Esophagus squamous epithelium (tissue), 5 donors: ENCODE measurements at places on chromosomes 6 and 20.
A peak's percentile ranks its signal among the peaks of the same experiment; 100 is the strongest.

DNA sequence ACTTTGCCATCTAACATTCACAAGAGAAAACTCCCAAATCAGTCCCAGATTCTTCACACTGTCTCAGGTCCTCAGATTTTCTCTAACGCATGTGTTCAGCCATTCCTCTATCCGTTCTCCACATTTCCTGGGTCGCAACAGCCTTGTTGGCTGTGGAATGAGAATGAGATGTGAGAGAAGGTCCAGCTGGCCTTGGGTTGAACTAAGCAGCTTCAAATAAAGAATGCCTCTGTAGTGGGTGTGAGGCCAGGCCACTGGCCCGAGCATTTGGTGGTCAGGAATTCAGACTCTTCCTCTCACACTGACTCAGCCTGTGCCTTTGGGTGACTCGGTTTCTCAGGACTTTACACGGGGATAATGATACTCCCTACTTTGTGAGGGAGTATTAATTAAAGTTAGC, 73.8 kb upstream of the CCN6 start:
- H3K36me3 ChIP-seq, result no peaks in the 10 kb centered on the region
- no peak overlapping the region for H3K27ac ChIP-seq
- peaks cover 5% of the 10 kb centered on the region for H3K4me1 ChIP-seq

DNA sequence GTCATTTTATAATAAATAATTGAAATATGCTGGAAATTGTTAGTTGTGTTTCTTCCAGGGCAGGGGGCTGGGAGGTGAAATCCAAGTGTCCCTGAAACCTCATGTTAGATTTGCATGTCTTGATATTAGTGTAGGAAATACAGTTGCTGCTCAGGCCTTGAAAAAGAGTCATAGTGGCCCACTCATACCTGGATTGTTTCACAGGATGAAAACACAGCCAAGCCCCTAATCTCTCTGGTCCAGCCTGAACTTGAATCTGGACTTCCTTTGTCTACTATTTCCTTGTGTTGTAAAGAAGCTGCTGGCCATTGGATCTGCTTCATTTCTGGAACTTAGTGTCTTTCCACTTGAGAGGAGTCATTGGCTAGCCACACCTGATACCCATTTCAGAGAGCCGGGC, 108.8 kb upstream of the JARID2 start:
- H3K36me3 ChIP-seq, result no peaks in the 10 kb centered on the region
- H3K27ac ChIP-seq, result no peak overlapping the region
- no peak for DNase-seq
- H3K4me3 ChIP-seq, result no peak overlapping the region

GRCh38 chr6:54810147-54810546, 36.4 kb upstream of the FAM83B start:
- no peak overlapping the region for H3K27ac ChIP-seq
- H3K27me3 ChIP-seq, result no peaks in the 10 kb centered on the region
- H3K4me1 ChIP-seq, result no peaks in the 10 kb centered on the region
- no peaks in the 10 kb centered on the region for H3K36me3 ChIP-seq
- no peak for DNase-seq
- H3K4me3 ChIP-seq, result no peak overlapping the region

- H3K27ac ChIP-seq, result no peak overlapping the region
- no peaks in the 10 kb centered on the region for H3K27me3 ChIP-seq
- no peaks in the 10 kb centered on the region for H3K4me1 ChIP-seq
- no peaks in the 10 kb centered on the region for H3K36me3 ChIP-seq
- DNase-seq, result no peak
Observed at GRCh38 chr6:81693266-81693665, 59.2 kb downstream of the TENT5A start.

GRCh38 chr6:144534180-144534579, 249.0 kb downstream of the UTRN start:
- no peak for DNase-seq
- H3K27me3 ChIP-seq, result no peaks in the 10 kb centered on the region
- H3K36me3 ChIP-seq, result no peaks in the 10 kb centered on the region
- H3K27ac ChIP-seq, result no peak overlapping the region
- no peak overlapping the region for H3K4me3 ChIP-seq

- H3K27me3 ChIP-seq, result no peaks in the 10 kb centered on the region
- DNase-seq, result no peak
- peaks cover 6% of the 10 kb centered on the region for H3K4me1 ChIP-seq
- H3K27ac ChIP-seq, result no peak overlapping the region
- H3K36me3 ChIP-seq, result no peaks in the 10 kb centered on the region
- no peak overlapping the region for H3K4me3 ChIP-seq
Observed at GRCh38 chr6:31090275-31090972, 22.0 kb downstream of the C6orf15 start.

DNA sequence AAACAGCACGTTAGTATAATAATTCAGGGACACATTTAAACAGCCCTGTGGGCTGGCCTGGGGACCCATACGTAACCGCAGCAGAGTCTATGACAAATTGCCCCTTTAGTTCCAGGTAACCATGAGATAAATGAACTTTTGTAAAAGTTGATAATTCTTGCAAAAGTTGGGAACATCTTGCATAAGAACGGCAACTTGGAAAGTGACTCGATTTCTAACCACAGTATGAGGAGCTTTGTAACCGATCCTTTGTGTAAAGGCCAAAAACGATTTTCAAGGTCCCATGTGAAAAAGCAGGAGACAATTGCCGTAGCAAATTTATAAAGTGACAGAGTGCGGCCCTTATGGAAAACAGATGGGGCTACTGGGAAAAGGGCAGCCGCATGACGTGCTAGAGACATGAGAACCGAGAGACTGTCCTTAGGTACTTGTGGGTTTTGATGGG, 81.6 kb downstream of the PSMG4 start:
- no peak overlapping the region for H3K4me3 ChIP-seq
- H3K36me3 ChIP-seq, result no peaks in the 10 kb centered on the region
- H3K27ac ChIP-seq, result peak overlapping the region; percentile 77
- no peaks in the 10 kb centered on the region for H3K27me3 ChIP-seq

DNA sequence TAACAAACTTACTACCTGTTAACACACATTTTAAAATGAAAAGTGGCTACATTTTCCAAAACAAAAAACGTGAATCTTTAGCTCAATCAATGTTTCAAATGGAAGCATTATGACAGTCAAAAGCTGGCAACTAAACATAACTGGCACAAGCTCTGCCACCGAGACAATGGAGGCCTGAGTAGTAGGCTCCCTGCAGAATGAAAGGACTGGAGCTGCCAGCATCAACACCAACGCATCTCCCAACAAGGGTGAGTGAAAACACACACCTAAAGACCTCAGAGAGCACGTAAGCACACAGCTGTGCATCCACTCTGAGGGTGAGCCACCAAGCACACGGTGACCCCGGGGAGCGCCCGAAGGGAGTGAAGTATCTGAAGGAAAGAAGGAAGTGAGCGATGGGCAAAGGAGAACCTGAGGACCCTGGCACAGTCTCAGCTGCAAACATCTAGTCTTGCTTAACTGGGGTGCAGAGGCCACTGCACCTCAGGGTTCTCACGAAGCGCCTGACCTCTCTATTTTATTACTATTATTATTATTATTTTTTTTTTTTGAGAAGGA, 1.6 kb upstream of the ADRM1 start:
- no peak for DNase-seq
- H3K4me1 ChIP-seq, result peaks cover 25% of the 10 kb centered on the region
- H3K4me3 ChIP-seq, result no peak overlapping the region

DNA sequence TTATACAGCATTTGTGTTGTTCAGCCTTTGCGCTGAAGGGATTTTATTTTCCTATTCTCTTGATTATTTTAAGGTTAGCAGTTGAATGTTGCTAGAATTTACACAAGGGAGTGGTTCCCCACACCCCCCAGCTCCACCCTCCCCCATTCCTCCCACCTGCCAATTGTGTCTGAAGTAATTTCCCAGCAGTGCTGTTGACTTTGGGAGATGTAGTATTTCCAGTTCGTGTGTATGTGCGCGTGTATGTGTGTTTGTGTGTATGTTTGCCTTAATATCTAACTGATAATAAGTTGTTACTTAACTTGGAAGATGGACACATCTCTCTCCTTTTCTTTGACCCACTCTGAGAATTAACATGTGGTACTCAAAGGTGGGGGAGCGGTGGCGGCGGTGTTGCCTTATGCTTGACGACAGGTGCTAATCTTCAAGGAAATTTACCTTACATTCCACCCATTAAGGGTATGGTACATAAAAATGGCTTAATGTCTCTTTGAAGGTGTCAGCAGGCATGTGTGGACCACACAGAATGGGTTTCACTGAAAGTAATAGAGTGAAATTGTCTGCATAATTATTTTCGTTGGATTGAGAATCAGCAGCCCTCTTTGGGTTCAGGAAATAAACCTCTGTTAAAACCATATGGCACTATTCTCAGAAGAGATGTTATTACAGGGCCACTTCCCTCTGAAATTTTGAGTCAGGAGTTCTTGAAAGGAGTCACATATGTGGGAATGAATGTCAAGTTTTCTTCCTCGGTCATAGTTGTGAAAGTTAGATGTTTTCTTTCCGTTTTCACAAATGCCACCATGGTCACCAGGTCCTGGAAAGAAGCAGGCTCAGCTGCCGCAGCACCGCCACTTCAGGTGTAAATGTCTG, 95.6 kb upstream of the SUPT3H start:
- H3K27ac ChIP-seq, result no peak overlapping the region
- no peaks in the 10 kb centered on the region for H3K36me3 ChIP-seq
- no peaks in the 10 kb centered on the region for H3K4me1 ChIP-seq
- H3K4me3 ChIP-seq, result no peak overlapping the region

DNA sequence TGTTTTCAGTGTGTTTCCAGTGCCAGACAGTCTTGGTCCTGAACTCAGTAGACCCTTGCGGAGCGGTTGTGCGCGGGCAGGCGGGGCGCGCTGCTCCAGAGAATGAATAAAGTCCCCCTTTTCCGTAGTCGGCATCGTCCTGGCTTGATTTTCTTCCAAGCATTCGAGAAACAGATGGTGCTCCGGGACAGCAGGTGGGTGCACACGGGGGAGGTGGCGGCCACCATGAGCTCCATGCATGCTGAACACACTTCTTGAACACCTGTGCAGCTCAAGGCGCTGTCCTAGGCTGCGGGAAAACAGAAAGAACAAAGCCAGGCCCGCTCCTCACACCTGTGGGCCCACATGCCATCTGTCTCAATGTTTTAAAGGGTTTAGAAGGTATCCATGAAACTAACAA, 125.2 kb downstream of the TAF4 start:
- no peak overlapping the region for H3K4me3 ChIP-seq
- no peak overlapping the region for H3K27ac ChIP-seq
- DNase-seq, result no peak
- H3K27me3 ChIP-seq, result no peaks in the 10 kb centered on the region
- no peaks in the 10 kb centered on the region for H3K36me3 ChIP-seq

DNA sequence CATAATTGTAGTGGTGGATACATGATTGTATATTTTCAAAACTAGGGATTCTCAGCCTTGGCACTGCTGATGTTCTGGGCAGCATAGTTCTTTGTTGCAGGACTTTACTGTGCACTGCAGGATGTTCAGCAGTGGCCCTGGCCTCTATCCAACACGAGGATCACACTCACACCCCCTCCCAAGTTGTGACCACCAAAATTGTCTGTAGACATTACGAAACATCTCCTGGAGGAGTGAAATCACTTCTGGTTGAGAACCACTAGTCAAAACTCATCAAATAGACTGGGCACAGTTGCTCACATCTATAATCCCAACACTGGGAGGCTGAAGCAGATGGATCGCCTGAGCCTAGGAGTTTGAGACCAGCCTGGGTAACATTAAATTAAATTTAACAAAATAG, 123.1 kb upstream of the CDYL start:
- no peaks in the 10 kb centered on the region for H3K36me3 ChIP-seq
- no peaks in the 10 kb centered on the region for H3K4me1 ChIP-seq
- H3K4me3 ChIP-seq, result no peak overlapping the region
- no peak for DNase-seq

- no peaks in the 10 kb centered on the region for H3K27me3 ChIP-seq
- no peak overlapping the region for H3K4me3 ChIP-seq
Observed at GRCh38 chr20:51275181-51275580, 252.3 kb upstream of the KCNG1 start.

DNA sequence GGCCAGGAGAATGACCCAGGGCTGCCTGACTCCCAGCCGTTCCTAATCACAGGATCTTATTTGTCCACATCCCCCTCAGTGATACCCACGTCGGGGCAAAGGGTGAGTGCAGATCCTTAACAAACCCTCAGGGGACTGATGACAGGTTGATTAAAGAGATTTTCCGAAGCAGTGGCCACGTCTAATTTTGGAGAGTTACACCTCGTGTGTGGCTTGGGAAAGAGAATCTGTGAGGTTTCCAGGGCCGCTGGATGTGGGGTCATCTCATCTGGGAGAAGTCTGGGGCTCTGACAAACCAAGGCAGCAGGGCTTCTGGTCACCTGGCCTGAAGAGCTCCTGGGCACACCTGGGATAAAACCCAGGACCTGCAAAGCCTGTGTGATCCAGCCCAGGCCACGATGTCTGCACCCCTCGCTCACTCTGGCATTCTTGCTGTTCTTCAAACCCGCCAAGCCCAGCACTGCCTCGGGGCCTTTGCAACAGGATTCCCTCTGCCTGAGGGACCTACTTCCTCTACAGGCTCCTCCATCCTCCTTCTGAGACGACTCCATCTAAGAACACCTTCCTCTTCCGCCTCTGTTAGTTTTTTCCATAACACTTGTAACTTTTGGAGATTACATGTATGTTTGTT, 4.7 kb downstream of the JPH2 start:
- no peak overlapping the region for H3K4me3 ChIP-seq
- no peaks in the 10 kb centered on the region for H3K36me3 ChIP-seq
- H3K4me1 ChIP-seq, result peaks cover 24% of the 10 kb centered on the region
- no peaks in the 10 kb centered on the region for H3K27me3 ChIP-seq

- H3K36me3 ChIP-seq, result no peaks in the 10 kb centered on the region
- DNase-seq, result no peak
- peaks cover 72% of the 10 kb centered on the region for H3K27me3 ChIP-seq
Observed at GRCh38 chr20:62643521-62644043, 1.3 kb downstream of the SLCO4A1 start.

DNA sequence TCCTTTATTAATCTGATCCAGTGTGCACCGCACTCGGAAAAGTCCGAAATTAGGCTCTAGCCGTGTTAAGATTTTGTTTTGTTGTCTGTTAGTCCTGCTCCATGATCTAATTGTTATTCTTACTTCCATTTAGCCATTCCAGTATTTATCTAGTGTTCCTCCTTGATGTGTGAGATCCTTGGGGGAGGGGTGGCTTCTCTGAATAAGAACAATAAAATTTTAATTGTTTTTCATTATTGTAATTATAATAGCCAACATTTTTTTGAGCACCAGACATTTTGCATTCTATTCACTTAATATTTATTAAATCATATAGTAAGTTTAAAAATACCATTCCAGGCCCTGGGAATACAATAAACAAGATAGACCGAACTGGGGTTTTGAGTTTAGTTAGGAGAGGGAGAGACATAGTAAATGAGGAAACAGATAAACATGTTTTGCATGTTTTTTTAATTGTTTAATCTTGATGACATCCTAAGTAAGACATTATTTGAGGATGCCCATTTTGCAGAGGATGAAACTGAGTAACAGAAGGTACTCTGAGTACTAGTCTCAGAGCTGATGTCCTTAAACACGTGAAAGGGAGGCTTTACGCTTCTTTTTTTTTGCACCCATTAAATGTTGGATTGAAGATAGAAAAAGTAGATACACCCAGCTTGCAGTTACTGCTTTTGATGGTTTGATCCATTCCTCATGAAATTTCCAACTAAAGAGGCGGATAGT, 1.2 kb downstream of the CBFA2T2 start:
- DNase-seq, result no peak
- peaks cover 9% of the 10 kb centered on the region for H3K4me1 ChIP-seq
- peak overlapping the region; percentile 99 for H3K27ac ChIP-seq
- H3K4me3 ChIP-seq, result peak overlapping the region; percentile 97
- no peaks in the 10 kb centered on the region for H3K36me3 ChIP-seq
